Liver (tissue), 10 donors: ENCODE measurements at places on chromosomes 3 and 15. TPM values are rescaled to one million over a fixed set of nuclear protein-coding genes. Genes with fewer than 3 reads are reported as not detected.

RASL12 gene
- polyA plus RNA-seq, result 0.57 TPM

GOLGA8H gene
- not detected for polyA plus RNA-seq

- no peak for DNase-seq
These were observed 339.8 kb downstream of the EPHA3 start for GRCh38 chr3:89447243-89447642.

GRCh38 chr3:24111711-24112110 lies 166.6 kb downstream of the NR1D2 start:
- no peak for DNase-seq

DNA sequence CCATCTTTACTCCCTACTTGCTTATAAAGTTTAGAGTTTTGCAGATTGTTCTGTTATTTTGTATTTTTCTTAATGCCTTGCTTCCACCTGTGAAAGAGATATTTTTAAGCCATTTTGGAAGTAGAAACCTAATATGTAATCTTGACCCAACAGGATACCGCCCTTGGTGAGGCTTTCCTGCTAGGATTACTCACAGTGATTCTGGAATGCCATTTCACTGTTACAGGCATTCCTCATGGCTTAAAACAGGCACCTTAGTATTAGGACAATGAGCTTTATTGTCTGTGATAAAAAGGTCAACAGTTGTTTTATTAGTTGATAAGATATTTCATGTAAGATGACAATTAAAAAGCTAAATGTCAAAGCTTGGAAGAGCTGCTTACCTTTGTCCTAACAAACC lies 58.2 kb downstream of the PHLDB2 start:
- DNase-seq, result no peak

DNA sequence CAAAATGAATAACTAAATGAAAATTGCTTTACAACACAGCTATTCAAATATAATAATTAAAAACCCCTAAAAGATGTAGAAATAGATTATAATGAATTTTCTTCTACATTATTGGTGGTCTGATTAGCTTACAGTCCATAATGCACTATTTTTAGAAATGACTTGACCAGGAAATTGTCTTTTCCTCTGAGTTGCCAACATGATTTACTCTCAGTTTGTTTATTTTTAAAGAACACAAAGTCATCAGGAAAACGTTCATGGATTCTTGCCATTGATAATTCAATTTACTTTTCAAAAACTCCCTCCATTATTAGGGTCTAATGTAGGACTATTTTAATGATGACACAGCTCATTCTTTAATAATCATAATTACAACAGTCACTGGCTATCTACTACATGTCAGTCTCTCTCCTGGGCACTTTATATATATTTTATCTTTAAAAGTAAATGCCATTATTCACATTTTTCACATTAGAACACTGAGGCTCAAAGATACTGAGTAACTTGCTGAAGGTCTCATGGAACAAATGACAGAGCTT lies 1.1 kb downstream of the TM4SF18 start:
- DNase-seq, result no peak
